ENCODE measurements at places on chromosomes 5 and 9. TPM values are rescaled to one million over a fixed set of nuclear protein-coding genes. Genes with fewer than 3 reads are reported as not detected.

GRCh38 chr5:114360816-114361723 is 800 bp upstream of the KCNN2 start:
- DNase-seq, result peak; percentile 60

DNA sequence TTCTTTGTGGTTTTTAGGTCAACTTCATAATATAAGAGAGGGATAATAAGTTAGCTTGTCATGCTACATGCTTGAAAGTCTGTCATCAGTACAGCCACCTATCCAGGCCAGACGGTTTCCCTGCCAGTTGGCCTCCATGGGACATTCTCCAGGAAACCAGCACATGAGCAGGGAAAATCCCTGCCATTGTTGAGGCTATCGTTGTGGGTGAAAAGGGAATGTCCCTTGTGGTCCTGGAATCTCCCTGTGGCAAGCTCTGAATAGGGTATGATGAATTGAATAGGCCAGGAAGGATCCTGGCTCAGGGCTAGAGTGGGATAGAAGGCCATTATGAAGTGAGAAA is 12.3 kb downstream of the F2RL1 start:
- DNase-seq, result peak; percentile 77

GRCh38 chr9:21611891-21612290 is 129.8 kb upstream of the IFNE start:
- DNase-seq, result no peak

DNA sequence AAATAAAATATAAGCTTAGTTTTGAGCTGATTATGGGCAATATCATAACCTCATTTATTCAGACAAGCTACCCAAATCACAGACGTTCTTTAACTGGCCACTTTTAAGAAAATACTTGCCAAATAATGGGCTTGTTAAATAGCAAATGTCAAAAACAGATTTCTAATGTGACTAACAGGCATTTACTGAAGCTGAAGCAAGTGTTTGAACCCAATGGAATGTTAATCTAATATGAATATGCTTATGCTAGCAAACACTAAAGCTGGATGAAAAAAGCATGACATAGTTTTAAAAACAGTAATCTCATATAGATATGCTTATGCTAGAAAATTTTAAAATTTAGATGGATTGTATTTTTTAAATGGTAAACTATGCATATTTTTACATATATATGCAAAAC is 411.6 kb upstream of the PTGER4 start:
- DNase-seq, result no peak

DNA sequence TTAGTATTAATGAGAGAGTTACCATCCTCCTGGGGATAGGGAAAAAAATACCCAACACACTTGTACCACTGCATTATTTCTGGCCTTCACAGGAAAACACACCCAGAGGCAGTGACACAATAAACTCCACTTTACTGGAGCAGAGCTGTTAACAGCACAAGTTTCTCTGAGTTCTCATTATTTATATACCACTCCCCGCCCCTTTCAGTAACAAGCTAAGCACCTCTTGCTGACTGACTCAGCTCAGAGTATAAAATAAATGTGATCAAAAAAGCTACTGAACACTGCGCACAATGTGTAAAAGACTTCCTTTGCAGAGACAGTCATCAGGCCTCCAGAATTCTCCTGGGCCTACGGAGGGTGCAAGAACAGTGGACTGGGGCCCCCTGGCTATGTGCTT is 21.6 kb downstream of the KLF9 start:
- DNase-seq, result no peak

- DNase-seq, result no peak
Measured at GRCh38 chr5:133807348-133807747, 161.1 kb downstream of the C5orf15 start.

DNA sequence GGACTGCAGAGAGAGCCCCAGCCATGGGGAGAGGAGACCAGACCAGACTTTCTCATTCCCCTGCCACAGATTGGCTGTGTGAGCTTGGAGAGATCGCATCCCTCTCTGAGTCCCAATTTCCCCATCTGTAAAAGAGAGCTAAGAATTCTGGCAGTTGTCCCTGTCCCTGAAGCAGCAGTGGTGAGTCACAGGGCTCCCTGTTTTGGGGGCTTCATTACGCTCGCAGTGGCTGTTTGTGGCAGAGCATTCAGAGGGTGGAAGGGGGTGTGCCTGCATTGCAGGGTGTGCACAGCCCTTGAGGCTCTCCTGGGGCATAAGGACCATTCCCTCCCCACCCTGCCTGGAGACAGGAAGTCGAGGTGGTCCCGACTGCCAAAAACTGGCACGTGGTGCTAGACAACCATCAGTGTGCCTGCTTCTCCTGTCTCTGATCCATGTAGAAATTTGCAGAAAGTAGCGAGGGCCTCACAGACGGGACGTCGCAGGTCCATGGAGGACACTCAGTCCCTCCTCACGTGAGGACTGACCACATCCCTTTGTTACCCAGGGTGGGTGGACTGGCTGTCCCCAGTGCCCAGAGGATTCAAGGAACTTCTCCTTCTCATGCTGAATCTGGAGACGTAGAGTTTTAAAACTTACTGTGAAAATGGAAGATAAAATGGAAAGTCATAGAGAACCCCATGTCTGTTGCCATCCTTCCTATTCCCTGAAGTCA is 35.3 kb downstream of the HRH2 start:
- DNase-seq, result no peak

DNA sequence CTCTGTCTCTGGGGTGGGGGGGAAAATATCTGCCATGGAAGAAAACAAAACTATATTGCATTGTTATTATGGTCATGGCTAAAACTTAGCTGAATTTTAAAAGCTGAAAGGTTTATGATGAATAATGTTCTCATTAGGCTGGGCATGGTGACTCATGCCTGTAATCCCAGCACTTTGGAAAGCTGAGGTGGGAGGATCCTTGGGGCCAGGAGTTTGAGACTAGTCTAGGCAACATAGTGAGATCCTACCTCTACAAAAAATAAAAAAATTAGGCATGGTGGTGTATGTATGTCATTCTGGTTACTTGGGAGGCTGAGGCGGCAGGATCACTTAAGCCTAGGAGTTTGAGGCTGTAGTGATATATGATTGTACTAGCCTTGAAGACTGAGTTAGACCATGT is 44.5 kb downstream of the IPO11 start:
- DNase-seq, result peak; percentile 73

GRCh38 chr9:70073756-70074155 is 30.1 kb downstream of the MAMDC2 start:
- no peak for DNase-seq

- no peak for DNase-seq
Measured at GRCh38 chr9:71614409-71615010, 153.8 kb downstream of the CEMIP2 start.

DNA sequence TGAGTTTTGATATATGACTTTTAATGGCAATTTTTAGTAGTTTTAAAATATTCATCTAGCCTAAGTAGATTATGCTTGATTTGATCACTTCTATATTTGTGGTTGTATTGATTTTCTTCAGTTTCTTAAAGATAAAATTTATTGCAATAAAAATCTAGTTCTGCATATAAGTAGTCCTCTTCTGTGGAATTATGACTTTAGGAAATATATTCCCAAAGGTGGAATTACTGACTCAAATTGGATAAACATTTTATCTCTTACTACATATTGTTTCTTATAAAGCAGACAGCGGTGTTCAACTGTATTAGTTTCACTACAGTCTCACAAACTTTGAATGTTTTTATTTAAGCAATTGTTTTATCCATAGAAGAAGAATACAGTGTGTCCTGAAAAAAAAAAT is 883.0 kb upstream of the SEMA6A start:
- no peak for DNase-seq

DNA sequence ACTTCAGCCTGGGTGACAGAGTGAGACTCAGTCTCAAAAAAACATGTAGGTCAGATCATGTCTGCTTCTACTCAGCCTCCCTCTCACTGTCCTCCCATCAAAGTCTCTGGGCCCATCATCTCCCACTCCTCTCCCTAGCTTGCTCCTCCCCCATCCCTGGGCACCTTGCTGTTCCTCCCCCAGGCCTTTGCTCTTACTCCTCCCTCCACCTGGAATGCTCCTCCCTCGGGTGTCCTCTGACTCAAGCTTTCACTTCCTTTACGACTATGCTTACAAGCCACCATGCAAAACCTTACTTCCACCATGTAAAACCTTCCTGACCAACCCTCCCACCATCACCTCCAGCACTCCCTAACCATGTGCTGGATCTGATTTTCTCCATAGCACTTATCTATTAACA is 51.5 kb downstream of the MTMR12 start:
- no peak for DNase-seq

- DNase-seq, result peak; percentile 44
Measured at GRCh38 chr5:37071901-37072581, 177.1 kb downstream of the CPLANE1 start.

GRCh38 chr9:126986506-126986951 is 71.9 kb downstream of the RALGPS1 start:
- no peak for DNase-seq

- DNase-seq, result no peak
Measured at GRCh38 chr9:121613009-121613752, 38.3 kb upstream of the DAB2IP start.

DNA sequence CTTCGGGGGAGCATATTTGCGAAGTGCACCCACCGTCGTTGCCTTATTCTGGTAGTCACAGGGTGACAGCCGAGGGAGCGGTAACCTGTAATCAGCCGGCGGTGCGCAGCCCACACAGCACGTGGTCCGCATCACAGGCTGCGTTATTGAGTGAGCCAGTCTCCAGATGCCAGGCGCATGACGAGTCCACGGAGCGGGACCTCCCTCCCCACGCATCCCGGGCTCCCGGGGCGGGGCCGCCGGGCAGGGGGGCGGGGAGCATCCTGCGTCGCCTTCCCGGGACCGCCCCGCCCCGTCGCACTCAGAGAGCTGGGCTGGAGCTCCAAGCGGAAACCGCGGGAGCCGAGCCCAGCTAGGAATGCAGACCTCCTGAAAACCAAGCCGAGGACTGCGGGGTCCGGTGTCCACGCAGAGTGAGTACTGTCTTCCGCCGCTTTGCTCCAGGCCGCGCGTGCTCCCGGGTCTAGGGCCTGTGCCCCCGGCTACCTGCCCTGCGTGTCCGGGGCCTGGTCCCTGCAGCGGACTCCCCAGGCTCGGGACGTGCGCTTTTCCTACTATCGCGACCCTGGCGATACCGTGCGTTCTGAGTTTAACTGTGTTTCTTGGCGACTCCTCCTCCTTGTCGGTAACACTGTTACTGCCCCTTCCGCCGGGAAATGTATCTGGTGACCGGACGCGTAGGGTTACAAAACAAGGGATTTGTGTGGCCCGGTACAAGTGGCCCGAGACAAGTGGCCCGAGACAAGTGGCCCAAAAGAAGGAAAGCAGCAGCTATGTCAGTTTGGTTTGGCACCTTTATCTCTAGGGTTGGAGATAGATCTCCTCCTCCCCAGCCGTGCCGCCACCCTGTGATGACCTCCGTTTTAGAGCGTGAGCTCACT is 40.6 kb downstream of the CAST start:
- DNase-seq, result peak; percentile 96

DNA sequence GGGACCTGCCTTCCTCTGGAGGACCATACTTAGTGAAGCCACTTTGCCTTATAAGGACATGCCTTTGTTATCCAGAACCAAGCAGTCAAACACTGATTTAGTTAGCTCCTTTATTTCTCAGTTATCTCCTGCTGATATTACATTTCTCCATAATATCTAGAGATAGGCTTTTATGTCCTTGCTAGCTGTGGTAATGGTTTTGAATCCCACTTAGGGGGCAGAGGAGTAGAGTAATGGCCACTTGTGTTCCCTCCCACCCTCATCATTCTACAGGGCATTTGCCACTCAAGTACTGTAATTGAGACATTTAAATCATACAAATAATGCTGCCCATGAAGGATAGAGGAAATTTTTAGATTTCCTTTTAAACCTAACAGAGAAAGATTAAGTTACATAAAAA is 80.9 kb downstream of the DOCK8 start:
- DNase-seq, result no peak

CSNK1G3 gene
- total RNA-seq, result 91.2 TPM

PDE8B gene
- total RNA-seq, result under 0.01 TPM

PCDHGA3 gene
- 2.9 TPM for total RNA-seq

CRHBP gene
- total RNA-seq, result under 0.01 TPM

PLCXD3 gene
- not detected for total RNA-seq

FRMD3 gene
- total RNA-seq, result 0.36 TPM

CERT1 gene
- total RNA-seq, result 50.3 TPM

NPR3 gene
- 92.3 TPM for total RNA-seq

TXN gene
- total RNA-seq, result 234 TPM

TNFSF15 gene
- 0.29 TPM for total RNA-seq

SPINK7 gene
- total RNA-seq, result not detected
